Activated T-cell treated with anti-CD3 and anti-CD28 coated beads, Interleukin-2, amount 50 U/mL, for 1 hour (primary cell): ENCODE measurements at places on chromosomes 11 and 22.
A peak's percentile ranks its signal among the peaks of the same experiment; 100 is the strongest.

DNA sequence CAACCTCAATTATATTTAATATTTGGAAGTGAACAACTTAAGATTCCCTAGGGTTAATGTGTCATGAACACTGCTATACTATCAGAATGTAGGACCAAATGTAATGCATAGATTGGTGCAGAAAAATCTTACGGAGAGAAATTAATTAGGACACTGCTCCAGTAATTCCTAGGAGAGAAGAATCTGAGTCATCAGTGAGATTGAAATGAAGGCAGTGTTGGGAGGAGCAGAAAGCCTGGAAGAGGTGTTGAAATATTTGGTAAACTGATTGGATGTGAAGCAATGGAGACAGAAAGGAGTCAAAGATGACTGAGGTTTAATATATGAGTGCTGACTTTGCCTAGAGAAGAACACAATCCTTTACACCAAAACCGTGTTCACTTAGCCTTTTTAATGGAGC, 836.0 kb downstream of the FAM181B start:
- no peak for DNase-seq

GRCh38 chr11:121767433-121767832, 314.7 kb upstream of the SORL1-AS1 start:
- no peak for DNase-seq

- DNase-seq: no peak
Measured at GRCh38 chr11:128894685-128895084, 3.5 kb downstream of the KCNJ5 start.

- DNase-seq: no peak
Measured at GRCh38 chr11:123194337-123195187, 486 bp downstream of the CLMP start.

GRCh38 chr22:27260087-27260698, 541.4 kb downstream of the MN1 start:
- DNase-seq: no peak

DNA sequence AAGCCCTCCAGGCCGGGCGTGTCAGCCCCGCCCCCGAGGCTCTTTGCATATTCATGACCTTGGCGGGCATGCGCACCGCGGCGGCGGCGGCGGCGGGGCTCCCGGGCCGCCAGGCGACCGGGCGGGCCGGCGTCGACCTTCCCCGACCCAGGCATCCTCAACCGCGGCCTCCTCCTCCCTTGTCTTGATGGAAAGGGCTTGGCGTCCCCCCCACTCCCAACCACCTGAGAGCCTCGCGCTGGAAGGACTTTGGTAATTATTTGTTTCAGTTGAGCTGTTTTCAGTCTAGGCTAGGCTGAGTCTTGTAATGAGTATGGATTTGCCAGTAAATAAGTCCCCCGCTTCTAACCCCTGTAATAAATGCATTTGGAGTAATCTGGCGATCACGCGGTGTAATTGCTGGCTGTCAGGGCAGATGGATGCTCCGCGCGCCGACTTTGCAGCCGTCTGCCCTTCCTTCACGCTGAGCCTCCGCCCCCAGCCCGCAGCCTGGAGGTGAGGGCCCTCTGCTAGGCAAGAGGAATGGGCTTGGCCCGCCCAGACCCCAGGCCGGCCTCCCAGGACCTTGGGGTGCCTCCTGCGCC, 25.2 kb downstream of the FLRT1 start:
- DNase-seq: peak; percentile 60

GRCh38 chr11:91800208-91800914, 424.3 kb upstream of the FAT3 start:
- DNase-seq: no peak

- no peak for DNase-seq
Measured at GRCh38 chr11:20049231-20049630, 111.0 kb downstream of the DBX1 start.
